Fibroblast of skin of right biceps (primary cell): ENCODE measurements at places on chromosomes 12 and 14.

GRCh38 chr12:94121886-94122285 is 26.5 kb upstream of the PLXNC1 start:
- DNase-seq, result no peak

GRCh38 chr14:49449749-49450148 is 136.4 kb downstream of the RPS29 start:
- no peak for DNase-seq

GRCh38 chr12:6965026-6965661 is 5.3 kb downstream of the PHB2 start:
- peak; percentile 78 for DNase-seq

- peak; percentile 35 for DNase-seq
Observed at GRCh38 chr12:130013771-130014484, 110.1 kb upstream of the TMEM132D start.

DNA sequence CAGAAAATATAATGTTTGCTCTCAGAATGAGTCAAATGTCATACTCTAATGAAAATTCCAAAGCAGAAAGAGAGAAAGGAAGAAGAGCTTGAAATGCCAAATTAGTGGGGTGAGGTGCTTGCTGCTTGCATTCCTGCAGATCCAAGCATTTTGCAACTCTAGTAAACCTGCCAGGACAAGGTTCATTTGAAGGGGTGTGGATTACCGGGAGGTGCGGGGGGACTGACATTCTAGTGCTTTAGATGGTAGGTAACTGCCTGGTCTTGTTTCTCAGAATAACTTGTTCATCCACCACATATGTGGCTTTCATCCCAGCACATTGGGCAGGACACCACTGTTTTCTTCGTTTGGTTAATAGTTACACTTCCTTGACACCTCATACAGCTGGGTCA is 144.4 kb downstream of the AKAP6 start:
- peak; percentile 81 for DNase-seq

GRCh38 chr12:56658921-56659320 is 13.1 kb upstream of the ATP5F1B start:
- DNase-seq, result no peak

GRCh38 chr12:24679126-24679525 is 269.8 kb downstream of the BCAT1 start:
- DNase-seq, result no peak

DNA sequence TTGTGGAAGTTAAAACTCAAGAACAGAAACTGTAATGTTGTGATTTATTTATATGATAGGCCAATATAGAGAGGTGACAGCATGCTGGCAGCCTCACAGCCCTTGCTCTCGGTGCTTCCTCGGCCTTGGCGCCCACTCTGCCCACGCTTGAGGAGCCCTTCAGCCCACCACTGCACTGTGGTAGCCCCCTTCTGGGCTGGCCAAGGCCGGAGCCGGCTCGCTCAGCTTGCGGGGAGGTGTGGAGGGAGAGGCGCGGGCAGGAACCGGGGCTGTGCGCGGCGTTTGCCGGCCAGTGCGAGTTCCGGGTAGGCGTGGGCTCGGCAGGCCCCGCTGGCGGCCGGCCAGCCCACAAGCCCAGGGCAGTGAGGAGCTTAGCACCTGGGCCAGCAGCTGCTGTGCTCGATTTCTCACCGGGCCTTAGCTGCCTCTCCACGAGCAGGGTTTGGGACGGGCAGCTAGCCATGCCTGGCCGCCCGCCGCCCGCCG is 65.8 kb upstream of the SLC8A3 start:
- peak; percentile 21 for DNase-seq

DNA sequence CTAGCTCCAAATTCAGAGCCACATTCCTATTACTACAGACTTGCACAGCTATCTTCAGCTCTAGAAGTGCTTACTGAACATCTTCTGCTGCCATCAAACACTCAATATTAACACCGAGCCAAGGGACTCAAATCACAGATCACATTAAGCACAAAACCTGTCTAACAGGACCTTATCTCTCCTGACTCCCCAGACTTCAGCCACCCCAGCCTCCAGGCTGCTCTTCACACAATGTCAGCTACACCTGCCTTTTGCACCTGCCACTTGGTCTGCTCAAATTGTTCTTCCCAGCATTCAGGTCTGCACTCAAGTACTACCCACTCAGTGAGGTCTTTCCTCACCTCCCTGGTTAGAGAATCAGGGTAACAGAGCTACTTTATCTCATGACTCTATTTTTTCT is 57.1 kb downstream of the GALC start:
- no peak for DNase-seq

DNA sequence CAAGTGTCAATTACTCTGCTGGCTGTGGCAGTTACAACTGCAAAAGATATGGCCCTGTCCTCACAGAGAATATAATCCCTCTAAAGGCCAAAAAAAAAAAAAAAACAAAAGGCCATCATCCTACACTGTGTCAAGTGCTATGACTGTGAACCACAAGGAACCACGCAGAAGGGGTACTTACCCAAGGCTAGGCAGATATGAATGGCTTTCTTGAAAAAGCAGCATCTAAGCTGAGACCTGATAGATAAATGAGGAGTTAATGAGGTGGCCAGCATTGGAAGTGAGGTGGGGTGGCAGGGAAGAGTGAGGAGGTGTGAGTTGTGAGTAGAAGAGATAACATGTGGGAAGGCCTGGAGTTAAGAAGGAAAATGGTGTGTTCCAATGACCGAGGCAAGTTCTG is 16.4 kb upstream of the IL22 start:
- no peak for DNase-seq

- DNase-seq, result no peak
Observed at GRCh38 chr12:118742431-118742830, 238.9 kb upstream of the SRRM4 start.

DNA sequence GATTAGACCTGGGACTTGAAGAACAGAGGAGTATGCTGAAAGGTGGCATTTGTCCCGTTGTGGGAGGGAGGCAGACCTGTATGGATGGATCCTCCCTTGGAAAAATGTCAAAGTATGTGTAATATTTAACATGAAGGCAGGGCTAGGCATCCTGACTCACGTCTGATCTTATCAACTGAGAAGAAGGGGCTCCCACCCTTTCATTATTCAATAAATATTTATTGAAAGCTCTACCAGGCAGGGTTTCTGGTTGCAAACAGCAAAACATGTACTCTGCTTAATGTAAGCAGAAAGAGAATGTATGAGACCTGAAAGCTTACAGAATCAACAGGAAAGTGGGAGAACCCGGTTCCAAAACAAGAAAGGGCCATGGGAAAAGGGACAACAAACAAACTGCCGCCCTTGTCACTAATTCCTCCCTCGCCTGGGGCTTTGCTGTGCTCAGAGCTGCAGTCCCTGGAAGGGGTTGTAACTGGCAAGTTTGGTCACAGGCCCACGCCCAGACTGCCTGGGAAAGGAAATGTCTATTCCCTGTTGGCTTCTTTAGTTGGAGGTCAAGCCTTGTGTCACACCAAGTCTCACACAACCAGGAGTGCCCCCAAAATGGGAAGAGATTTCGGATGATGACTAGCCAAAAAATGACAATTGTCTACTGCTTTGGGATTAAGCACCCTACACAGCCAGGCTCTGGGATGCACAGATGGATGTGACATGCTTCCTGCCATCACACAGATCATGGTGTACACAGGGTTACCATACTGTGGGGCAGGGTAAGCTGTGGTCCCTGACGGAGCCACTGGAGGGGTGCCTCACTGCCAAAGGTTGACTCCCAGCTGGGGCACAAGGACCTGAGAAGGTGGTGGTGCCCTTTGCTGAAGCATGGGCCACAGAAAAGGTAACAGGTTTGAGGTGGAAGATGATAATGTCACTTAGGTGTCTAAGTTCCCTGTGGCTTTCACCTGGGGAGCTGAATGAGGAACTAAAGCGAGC is 36.8 kb downstream of the RAB35 start:
- DNase-seq, result no peak

- DNase-seq, result no peak
Observed at GRCh38 chr12:13061377-13061776, 17.2 kb downstream of the FAM234B start.

DNA sequence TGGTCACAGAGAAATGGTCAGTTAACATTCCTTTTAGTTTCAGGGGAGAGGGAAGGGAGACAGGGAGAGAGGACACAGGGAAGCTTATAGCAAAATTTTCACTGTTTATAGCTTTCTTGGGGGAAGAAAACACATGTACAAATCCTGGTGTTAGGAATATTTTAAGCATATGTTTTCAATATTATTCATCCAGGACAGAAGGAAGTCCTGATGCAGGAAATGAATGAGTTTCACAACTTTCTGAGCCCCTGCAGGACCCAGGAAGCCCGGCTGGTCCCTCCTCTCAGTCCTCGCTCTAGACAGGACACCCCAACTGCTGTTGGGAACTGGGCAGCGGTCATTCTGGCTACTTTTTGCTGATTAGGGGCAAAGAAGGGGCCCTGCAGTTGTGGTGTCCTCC is 71.1 kb upstream of the ZDHHC17 start:
- DNase-seq, result peak; percentile 37

- DNase-seq, result no peak
Observed at GRCh38 chr12:50842637-50843493, at the start of gene TMPRSS12. Gene TMPRSS12 (plus strand): TSS chr12:50842926. CDS start chr12:50842965, 39 bp downstream.

DNA sequence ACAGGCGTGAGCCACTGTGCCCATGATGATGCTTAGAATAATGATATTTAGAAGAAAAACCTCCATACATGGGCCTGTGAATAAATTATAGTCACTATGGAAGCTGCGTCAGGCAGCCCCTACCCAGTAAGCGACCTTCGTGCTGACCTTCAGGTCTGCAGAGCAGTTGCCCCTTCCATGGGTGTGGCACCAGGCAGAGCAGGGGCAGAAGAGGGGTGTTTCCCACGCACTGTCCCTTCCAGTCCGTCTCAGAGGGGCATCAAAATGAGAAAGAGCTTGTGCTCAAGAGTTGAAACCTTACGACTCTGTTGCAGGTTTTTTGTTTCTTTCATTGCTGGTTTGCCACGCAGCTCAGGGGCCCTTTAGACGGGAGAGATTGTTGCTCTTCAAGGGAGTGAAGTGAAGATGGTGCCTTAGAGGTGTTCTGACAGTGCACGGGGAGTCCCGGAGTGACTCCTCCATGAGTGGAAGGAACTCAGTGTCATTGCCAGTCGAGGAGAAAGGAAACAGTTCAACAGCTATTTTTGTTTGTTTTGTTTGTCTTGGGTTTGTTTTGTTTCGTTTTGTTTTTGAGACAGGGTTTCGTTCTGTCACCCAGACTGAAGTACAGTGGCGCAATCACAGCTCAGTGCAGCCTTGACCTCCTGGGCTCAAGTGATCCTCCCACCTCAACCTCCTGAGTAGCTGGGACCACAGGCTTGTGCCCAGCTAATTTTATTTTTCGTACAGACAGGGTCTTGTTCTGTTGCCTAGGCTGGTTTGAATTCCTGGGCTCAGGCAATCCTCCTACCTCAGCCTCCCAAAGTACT is 13.9 kb downstream of the CKB start:
- DNase-seq, result no peak

DNA sequence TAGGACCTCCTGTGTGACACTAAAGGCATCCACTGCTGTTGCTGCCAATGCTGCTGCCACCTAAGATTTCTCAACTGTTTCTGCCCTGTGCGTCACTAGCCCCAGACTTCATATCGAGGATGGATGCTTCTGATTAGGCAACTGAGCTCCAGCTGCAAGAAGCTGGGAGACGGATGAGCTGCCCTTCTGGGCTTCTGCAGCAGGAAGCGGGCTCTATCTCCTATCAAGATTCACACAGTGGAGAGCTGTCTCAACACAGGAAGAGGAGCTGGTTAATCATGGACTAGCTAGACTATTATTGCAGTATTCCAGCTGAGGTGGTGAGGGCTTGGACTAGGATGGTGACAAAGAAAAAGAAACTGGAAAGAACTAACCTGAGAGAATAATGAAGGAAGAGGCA is 59.2 kb upstream of the PELI2 start:
- peak; percentile 3 for DNase-seq

DNA sequence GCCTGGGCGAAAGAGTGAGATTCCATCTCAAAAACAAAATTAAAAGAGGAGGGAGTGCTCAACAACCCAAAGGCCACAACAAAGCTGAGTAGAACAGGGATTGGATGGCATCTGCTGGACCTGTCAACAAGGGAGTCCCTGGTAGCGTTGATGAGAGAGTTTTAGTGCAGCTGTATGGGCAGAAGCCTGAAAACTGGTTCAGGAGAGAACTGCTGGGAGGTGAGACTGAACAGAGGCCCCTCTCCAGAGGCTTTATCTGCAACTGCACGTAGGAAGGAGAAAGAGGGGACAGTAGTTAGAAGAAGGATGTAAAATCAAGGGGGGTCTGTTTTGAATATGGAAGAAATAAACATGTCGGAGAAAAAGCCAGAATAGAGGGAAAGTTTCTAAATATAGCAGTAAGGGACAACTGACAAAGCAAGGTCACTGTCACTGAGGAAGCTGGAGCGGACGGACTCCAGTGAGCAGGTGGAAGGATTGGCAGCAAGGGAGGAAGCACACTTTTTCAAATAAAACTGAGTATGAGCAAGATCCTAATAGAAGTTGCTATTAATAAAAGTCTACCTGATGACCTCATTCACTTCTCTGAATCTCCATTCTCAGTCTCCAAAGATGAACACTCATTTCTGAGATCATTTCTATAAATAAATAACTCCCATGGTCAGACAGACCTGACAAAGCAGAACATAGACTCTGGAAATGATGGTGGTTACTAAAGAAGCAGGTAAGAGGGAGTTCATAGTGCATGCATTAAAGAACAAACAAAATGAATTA is 11.8 kb upstream of the ATF1 start:
- peak; percentile 17 for DNase-seq

- DNase-seq, result peak; percentile 50
Observed at GRCh38 chr12:28446031-28446430, 255.8 kb downstream of the CCDC91 start.

DNA sequence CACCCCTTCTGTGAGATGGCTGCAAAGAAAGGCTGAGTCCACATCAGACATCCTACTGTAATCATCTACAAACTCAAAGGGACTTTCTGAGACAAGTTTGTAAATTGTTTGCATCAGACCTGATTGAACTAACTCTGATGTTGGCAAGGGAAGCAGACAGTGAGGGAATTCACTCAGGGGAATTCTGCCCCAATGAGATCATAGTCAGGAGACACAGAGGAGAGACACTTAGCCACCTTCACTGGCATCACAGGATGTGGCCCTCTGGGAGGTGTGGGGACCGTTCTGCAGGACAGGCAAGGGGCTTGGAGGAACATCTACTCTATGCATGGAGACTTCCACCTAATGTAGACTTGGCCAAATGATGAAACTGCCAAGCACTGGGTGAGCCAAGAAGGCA is 70.7 kb upstream of the DDX11 start:
- no peak for DNase-seq

DNA sequence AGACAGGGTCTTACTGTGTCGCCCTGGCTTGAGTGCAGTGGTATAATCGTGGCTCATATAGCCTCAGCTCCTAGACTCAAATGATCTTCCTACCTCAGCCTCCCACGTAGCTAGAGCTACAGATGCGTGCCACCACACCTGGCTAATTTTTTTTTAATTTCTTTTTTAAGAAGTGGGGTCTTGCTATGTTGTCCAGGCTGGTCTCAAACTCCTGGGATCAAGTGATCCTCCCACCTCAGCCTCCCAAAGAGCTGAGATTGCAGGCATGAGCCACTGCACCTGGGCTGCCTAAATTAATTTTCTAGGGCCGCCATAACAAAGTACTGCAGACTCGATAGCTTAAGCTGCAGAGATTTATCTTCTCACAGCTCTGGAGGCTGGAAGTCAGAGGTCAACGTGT is 9.1 kb downstream of the LTBR start:
- no peak for DNase-seq
